MG63 (cell line): ENCODE measurements at places on chromosomes 12 and 14. TPM values are rescaled to one million over a fixed set of nuclear protein-coding genes. Genes with fewer than 3 reads are reported as not detected.

The CNOT2 gene
- 93.4 and 124 TPM in 2 replicates for total RNA-seq

The OR6C70 gene
- not detected in 2 replicates for total RNA-seq

GRCh38 chr12:108616941-108617858, 16.5 kb downstream of the SELPLG start:
- DNase-seq = peak; percentile 49

GRCh38 chr12:132695431-132695830, 8.0 kb downstream of the PXMP2 start:
- DNase-seq = no peak

GRCh38 chr14:97866664-97867063, 1069.5 kb downstream of the VRK1 start:
- DNase-seq = no peak

GRCh38 chr12:30863839-30864238, 62.7 kb upstream of the TSPAN11 start:
- no peak for DNase-seq

DNA sequence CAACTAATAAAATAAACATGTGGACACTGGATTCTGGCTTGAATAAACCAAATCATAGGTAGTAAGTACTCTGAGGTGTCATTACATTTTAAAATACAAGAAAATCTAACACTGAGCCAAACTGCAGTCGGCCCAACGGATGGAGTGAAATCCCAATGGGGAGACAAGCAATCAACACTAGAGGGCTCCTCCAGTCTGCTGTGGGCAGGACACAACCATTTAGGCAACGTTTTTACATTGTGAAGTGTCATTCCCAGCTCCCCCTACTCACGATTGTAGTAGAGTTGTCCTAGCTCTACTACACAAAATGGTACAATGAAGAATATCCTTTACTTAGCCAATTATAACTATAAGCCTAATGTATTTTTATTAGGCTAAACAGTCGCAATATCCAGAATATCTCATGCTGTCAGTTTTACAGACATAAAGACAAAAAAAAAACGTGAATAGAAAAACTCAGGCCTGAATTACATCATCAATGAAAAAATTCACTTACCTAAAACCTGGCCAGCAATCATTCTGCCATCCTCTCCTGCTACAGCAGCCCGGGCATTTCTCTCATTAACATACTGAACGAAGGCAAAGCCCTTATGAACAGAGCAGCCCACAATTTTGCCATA, 35.7 kb downstream of the HNRNPC start:
- no peak for DNase-seq

GRCh38 chr12:93831374-93831773, 154.2 kb downstream of the CRADD start:
- no peak for DNase-seq

DNA sequence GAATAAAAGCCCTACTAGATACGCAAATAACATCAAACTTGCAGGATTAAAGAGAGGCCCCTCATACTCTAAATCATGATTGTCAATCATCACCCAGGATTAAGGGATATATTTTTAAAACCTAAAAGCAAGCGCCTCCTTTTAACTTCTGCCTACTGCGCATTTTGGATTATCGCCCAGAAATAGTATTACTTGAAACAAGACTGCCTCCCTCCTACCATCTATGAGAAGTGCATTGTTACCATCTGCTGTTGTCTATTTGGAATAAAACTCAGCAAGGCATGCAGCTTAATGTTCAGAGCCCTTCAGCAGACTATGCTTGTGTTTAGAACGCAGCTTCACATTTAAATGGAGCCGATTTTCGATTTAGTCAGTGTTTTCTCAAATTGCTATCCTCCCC, 79.6 kb downstream of the EXOC5 start:
- DNase-seq = no peak

DNA sequence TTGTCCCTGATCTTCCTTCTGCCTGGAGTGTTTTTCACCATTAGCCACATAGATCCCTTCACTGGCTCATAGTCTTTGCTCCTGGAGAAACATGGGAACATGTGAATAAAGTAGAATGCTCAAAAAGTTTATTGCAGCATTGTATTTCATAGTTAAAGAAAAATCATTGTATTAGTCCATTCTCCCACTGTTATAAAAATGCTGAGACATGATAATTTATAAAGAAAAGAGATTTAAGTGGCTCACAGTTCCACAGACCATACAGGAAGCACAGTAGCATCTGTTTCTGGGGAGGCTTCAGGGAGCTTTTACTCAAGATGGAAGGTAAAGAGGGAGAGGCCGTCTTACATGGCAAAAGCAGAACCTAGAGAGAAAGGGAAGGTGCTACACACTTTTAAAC, 238.3 kb upstream of the OR4E1 start:
- DNase-seq = no peak
